ENCODE measurements at places on chromosomes 2 and 18.

DNA sequence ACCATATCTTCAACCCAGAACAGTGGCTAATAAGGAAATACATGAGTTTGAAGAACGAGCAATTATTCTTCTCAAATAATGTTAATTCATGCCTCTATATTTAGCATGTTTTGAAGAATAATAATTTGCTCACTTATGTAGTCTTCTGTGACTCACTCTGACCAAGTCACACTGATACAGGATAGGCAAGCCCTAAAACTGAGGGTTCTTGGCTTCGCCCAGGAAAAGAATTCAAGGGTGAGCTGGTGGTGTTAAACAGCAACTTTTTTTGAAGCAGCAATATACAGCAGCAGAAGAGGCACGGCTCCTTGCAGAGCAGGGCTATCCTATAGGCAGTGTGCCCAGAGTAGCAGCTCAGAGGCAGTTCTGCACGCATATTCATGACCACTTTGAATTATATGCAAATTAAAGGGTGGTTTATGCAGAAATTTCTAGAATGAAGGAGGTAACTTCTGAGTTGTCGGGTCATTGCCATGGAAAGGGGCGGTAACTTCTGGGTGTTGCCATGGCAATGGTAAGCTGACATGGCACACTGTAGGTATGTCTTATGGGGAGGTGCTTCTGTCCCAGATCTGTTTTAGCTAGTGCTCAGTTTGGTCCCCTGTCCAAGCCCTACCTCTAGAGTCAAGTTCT lies 200.6 kb downstream of the RND3 start:
- DNase-seq: no peak

DNA sequence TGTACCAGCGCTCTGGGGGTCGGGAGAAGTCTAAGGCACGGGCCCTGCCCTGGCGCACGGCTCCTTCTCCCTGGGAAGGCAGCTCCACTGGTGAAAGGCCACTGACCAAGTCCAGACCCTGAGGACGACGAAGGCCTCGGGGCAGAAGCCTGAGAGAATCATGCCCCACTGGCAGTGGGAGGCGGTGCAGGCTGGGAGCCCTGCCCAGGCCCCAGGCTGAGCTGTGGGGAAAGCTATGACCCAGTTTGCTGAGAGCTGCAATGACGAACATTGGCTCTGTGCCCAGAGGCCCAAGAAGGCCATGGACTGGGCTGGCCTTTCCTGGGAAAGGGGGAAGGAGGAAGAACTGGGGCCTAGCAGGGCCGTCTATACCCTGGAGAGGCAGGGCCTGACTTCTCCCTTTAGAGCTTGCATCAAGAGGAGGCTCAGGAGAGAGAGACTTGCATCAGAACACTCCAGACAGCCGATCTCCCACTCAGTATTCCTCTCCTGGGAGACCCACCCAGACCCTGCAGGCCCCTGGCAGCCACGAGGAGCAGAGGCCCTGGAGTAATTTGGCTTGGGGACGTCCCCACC lies 32.9 kb downstream of the HS1BP3 start:
- DNase-seq: no peak

- DNase-seq: no peak
Observed at GRCh38 chr18:63427558-63427957, 5.3 kb upstream of the VPS4B start.

DNA sequence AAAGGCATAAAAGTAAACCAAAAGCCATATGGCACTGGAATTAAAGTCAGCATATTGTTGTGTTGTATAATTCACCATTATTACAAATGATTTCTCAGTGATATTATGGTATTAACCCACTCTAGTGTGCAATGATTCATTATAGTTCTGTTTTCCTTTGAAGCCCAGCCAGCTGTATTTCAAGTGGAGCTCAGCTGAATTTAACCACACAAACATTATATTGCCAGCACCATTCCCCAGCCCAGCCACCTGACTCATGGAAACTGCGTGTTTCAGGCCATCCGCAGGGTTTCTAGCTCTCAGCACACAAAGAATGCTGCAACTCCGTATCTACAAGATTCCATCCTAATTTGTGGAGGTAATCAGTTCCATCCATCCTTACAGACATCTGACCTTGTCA lies 166.8 kb upstream of the CHAC2 start:
- no peak for DNase-seq

- no peak for DNase-seq
Observed at GRCh38 chr2:200534572-200534971, 8.6 kb downstream of the SGO2 start.

- DNase-seq: no peak
Observed at GRCh38 chr2:36633470-36634092, 35.6 kb upstream of the FEZ2 start.

GRCh38 chr2:157093666-157094065 lies 163.8 kb upstream of the GALNT5 start:
- DNase-seq: no peak

GRCh38 chr2:170115501-170116229 lies 62.3 kb upstream of the MYO3B start:
- DNase-seq: no peak

GRCh38 chr2:234635284-234635683 lies 138.4 kb upstream of the ARL4C start:
- DNase-seq: no peak

GRCh38 chr2:181836583-181836982 lies 54.9 kb upstream of the ITPRID2 start:
- no peak for DNase-seq

DNA sequence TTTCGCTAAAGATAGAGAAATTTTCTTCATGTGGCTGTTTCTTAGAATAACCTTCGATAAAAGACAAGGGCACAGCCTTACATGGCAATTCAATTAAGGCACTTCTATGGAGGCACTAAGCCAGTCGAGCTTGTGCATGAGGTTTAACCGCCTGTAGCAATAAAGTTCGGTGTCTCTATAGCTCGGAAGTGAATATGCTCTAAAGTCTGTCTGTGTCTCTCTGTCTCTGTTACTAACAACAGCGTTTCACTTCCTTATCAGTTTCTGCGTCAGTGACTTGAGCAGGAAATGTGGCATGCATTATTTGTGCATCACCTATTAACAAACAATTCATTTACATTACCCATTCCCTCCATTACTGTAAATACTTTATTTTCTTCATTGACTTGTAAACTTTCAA lies 365.1 kb upstream of the NETO1 start:
- no peak for DNase-seq

- no peak for DNase-seq
Observed at GRCh38 chr2:68907232-68907919, 36.2 kb upstream of the BMP10 start.

- no peak for DNase-seq
Observed at GRCh38 chr2:567865-568638, 109.2 kb downstream of the TMEM18 start.

GRCh38 chr2:134674687-134675086 lies 44.1 kb downstream of the TMEM163 start:
- DNase-seq: no peak

GRCh38 chr2:106596844-106597243 lies 109.7 kb downstream of the CD8B2 start:
- DNase-seq: no peak
